Midbrain (tissue), 1 donor: ENCODE measurements at places on chromosomes 1 and 21.

DNA sequence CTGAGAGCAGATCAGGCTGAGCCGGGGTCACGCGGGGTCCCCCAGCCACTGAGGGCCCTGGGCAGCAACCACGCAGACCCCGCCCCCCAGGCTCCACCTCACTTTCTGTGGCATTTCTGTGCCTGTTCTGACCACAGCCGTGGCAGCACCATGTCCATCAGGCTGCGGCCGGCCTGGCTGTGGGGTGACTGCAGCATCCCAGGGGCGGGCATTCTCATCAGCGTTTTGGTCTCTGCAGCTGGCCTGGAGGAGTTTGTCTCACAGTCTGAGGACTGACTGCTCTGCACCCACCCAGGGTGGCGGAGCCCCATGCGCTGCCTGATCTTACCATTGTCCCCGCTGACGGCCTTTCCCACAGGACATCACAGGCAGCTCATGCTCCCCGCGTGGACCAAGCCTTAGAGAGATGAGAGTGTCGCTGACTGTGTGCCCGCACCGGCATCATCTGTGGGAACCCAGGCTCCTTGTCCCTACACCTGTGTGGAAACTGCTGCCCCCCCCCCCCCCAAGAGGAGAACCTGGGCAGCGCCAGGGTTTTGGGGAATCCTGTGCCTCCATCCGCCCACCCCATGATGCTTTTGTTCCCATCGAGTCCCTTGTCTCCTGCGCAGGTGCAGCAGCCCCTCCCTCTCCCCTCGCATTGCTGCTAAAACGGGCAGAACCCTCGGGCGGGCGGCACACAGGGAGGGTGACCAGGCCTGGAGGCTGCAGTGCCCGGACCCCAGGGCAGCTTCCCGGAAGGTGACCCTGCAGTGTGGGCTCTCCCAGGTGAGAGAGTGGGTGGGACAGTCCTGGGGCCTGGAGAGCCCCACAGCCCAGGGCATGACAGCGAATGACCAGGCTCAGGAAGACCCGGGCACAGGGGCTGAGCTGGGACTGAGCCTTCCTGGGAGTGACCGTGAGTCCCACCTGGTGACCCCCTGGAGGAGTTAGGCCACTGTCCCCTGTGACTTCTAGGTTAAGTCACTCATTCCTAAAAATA, 1.8 kb downstream of the KRTAP10-1 start:
- DNase-seq, result no peak

DNA sequence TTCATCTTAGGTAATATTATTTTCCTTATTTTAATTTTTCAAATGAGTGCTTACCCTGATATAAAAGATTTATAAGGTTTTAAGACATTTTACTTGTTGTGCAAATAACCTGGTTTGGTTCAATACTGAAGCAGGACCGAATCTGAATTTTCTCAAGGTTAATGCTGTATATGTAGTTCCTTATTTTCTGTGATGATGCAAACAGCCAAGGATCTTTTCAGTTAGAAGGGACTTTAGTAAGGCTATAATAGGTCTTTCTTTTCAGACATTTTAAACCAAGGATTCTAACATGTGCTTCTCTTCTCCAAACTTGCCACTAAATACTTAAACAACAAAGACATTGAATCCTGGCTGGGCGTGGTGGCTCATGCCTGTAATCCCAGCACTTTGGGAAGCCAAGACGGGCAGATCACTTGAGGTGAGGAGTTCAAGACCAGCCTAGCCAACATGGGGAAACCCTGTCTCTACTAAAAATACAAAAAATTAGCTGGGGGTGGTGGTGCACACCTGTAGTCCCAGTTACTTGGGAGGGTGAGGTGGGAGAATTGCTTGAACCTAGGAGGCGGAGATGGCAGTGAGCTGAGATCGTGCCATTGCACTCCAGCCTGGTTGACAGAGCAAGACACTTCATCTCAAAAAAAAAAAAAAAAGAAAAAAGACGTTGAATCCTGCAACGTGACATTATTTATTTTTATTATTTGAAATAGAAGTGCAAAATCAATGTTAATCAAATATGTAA, 3.2 kb upstream of the ARPC5 start:
- no peak for DNase-seq

DNA sequence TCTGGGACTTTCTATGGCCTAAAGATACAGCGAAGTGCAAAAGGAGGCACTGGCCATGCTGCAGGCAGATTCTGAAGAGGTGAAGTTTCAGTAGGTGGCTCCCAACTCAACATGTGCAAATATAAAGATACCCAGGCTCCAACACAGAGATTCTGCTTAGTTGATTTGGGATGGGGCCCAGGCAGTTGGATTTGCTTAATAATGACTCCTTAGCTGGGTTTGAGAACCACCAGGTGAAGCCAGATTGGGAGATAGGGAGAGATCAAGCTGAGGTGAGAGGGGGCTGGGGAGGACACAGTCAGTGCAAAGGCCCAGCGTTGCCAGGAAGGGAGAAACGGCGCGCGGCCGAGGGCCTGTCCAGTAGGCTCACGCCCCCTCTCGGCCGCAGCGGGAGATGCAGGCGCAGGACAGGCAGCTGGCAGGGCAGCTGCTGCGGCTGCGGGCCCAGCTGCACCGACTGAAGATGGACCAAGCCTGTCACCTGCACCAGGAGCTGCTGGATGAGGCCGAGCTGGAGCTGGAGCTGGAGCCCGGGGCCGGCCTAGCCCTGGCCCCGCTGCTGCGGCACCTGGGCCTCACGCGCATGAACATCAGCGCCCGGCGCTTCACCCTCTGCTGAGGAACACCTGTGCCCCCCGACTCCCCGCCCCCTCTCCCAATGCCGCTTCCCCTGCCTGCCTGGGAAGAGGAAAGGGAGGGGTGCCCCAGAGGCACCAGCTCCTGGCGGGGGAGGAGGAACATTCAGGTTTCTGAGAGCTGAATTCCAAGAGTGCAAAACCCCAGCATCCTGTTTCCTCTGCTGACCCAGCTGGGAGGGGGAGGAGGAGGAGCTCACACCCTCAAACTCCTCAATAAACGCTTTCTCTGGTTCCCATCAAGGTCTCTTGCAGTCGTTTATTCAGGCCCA, 1.2 kb downstream of the FAM167B start:
- DNase-seq, result no peak

DNA sequence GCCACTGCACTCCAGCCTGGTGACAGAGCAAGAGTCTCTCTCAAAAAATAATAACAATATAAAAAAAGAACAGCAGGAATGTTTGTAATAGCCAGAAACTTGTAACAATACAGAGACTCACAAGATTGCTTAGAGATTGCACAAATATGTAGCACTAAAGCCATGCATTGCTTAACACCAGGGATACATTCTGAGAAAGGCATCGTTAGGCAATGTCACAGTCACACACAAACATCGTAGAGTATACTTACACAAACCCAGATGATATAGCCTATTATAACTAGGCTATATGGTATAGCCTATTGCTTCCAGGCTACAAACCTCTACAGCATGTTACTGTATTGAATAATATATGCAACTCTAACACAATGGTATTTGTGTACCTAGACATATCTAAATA, 45.3 kb downstream of the GPATCH2 start:
- DNase-seq, result no peak

DNA sequence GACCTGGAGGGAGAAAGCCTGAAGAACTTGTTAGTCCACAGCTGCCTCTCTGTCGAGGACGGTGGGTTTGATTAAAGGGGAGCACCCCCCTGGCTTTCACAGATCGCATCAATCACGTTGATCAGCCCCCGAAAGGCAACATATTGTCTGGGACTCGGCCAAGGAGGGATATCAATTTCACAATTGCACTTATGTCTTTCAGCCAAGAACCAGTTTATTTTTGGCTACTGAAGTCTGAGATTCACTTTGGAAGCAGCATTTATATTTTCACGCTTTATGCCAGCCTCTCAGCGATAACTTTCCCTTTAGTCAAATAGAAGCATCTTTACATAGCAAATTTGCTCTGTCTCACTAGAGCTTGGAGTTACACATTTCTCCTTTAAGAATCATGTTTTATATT, 253.2 kb upstream of the RRP15 start:
- no peak for DNase-seq

DNA sequence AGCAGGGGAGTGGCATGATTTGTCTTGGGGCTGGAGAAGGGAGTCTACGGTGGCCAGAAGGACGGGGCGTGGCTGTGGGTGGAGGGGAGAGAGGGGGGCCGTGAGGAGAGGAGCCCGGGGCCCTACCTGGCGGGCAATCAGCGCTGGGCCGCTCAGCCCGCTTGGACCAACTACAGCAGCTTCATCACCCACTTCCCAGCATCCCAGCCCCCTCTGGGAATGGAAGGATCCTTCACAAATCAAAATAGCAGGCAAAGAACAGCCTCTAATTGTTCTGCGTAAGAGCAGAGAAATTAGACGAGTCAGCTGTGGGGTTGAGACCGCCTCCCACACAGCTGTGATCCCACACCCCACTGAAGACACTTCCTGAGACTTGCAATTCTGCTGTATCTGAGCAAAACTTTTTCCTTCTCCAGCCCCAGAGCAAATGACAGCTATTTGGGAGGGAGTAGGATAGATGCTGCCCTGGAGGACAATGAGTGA, 43.5 kb downstream of the OPRD1 start:
- DNase-seq, result no peak

- no peak for DNase-seq
Measured at GRCh38 chr1:25991937-25992688, 5.8 kb downstream of the PAFAH2 start.

DNA sequence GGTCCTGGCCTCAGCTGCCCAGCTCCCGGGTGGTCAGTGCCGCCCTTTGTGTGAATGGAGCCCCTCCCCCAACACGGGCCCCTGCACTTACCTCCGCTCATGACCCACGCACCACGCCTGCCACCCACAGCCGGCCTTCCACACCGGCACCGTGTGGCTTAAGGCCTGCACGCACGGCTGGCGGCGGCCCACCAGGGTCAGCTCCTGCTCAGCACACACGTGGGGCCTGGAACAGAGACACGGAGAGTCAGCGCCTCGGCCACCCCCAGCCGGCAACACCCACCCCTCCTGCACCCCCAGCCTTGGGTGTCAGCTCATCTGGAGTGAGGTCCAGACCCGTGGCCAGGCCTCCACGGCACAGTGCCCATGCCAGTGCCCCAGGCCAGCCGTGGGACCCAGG, 8.9 kb downstream of the MEGF6 start:
- no peak for DNase-seq

DNA sequence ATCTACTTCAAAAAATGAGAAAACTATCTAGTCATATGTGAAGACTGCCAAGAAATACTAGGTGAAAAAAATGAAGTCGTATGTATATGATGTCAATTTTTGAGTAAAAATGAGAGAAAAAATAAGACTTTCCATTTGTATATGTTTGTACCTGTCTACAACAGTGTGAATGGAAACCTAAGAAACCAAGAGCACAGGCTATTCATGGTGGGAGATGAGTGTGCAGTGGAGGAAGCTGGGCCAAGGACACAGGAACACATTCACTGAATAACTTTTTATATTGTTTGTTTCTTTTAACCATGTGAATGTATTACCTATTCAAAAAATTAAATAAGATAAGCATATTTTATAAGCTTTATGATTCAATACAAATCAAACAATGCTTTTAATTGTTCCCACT, 67.0 kb downstream of the ERO1B start:
- DNase-seq, result no peak

DNA sequence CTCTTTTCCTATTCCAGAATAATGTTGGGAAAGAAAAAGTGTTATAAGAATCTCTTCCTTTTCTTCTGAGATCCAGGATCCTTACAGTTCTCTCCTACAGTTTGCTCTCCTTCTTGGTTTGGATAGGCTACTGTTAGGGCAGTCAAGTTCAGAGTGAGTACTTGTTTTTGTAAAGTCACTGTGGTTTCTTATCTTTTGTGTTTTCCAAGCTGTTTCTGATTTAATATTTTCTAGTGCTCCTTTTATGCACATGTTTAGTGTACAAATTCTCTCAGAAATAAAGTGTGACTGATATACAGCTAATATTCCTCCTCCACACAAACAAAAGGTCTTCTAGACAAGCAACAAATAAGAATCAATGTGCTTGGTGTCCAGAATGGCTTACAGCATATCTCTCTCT, 107.7 kb downstream of the BACH1 start:
- DNase-seq, result no peak
